ENCODE measurements at places on chromosomes 1 and 21.
A peak's percentile ranks its signal among the peaks of the same experiment; 100 is the strongest.

GRCh38 chr1:109850827-109851226 is 59.8 kb upstream of the CSF1 start:
- DNase-seq: no peak

GRCh38 chr21:36854391-36854790 is 112.1 kb downstream of the HLCS start:
- no peak for DNase-seq

DNA sequence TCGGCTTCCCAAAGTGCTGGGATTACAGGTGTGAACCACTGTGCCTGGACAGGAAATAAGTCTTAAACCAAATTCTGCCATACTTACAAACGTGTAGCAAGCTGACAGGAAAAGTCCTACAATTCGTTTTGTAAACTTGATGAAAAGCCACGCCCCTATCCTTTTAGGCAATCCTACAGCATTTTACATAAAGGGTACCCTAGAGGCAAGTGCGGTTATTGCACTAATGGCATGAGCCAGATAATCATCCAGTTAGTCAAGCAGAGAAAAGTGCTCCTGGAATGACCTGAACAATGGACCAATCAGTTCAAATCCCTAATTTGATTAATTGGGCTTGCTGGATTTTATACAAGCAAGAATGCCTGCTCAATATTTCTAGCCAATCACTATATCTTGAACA is 338.2 kb downstream of the KIF26B start:
- no peak for DNase-seq

DNA sequence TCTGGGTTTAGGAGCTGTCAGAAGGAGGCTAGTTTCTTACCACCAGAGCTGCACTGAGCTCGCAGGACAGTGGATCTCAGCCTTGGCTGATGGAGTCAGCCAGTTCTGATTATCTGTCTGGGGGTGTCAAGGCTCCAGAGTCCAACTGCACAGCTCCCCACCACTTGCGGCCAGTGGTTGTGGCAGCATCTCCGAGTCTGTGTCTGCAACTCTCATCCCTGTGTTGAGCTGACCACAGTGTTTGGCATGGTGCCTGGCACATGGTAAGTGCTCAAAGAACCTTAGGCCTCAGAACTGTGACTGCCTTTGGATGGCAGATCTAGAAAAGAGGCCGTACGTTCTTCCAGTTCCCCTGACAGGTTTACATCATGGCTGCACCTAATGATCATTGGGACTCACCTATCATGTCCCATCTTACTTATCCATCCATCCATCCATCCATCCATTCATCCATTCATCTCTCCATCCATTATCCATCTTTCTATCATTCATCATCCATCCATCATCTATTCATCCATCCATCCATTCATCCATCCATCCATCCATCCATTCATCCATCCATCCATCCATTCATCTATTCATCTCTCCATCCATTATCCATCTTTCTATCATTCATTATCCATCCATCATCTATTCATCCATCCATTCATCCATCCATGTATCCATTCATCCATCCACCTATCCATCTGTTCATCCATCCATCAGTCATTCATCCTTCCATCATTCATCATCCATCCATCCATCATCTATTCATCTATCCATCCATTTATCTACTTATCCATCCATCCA is 114.5 kb downstream of the CRYAA start:
- DNase-seq: no peak

- no peak for DNase-seq
Observed at GRCh38 chr1:42934541-42935312, 23.9 kb downstream of the SLC2A1 start.

- no peak for DNase-seq
Observed at GRCh38 chr1:28811369-28811765, 603 bp upstream of the OPRD1 start.

GRCh38 chr1:66443793-66444192 is 90.2 kb upstream of the SGIP1 start:
- no peak for DNase-seq

DNA sequence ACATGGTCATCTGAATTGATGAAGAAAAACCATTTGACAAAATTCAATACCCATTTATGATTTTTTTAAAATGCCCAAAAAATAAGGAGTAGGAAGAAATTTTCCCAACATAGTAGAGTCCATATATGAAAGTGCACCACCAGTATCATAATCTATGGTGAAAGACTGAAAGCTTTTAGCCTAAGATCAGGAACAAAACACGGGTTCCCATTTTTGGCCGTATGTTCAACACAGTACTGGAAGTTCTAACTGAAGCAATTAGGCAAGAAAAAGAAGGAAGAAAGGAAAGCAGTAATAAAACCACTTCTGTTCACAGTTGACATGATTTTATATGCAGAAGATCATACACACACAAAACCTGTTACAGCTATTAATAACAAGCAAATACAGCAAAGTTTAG is 227.8 kb upstream of the RAB4A start:
- DNase-seq: no peak

- DNase-seq: no peak
Observed at GRCh38 chr1:240927821-240928220, 315.9 kb upstream of the GREM2 start.

DNA sequence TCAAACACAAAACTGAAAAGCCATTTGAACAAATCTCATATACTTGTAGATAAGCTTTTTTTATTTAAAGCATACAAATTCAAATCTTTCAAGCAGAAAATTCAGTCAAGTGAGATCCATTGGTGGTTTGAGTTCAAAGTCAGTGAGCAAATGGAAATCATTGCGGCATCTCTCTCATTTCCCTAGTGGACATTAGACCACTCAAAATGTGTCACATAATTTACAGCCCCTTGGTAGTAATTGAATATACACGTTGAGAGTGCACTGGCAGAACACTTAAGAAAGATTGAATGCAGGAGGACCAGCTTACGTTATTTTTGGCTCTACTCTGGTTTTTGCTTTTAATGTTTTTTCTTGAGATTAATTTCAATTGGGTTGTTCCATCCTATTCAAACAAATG is 633.7 kb downstream of the USP25 start:
- no peak for DNase-seq

GRCh38 chr21:38490411-38491020 is 7.8 kb downstream of the ERG start:
- DNase-seq: no peak

DNA sequence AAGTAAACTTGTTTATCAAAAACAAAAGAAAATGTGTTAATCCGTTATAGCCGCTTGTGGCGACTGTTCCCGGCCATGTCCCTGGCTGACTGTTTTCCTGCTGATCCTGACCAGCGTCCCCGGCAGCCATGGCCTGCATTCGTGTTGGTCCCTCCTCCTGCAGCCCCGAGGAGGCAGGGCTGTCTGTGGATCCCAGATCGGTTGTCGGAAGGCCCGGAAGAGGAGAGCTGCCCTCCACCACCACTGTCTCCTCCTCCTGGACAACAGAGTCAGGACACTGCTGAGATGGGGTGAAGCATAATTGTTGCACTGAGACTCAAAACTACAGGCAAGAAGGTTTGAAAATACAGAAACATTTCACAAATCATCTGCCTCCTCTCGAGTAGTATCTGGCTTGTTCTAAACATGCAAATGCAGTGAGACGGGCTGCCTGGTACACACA is 3.6 kb upstream of the MXRA8 start:
- DNase-seq: peak; percentile 49

GRCh38 chr1:214603819-214604252 is 841 bp downstream of the CENPF start:
- no peak for DNase-seq

DNA sequence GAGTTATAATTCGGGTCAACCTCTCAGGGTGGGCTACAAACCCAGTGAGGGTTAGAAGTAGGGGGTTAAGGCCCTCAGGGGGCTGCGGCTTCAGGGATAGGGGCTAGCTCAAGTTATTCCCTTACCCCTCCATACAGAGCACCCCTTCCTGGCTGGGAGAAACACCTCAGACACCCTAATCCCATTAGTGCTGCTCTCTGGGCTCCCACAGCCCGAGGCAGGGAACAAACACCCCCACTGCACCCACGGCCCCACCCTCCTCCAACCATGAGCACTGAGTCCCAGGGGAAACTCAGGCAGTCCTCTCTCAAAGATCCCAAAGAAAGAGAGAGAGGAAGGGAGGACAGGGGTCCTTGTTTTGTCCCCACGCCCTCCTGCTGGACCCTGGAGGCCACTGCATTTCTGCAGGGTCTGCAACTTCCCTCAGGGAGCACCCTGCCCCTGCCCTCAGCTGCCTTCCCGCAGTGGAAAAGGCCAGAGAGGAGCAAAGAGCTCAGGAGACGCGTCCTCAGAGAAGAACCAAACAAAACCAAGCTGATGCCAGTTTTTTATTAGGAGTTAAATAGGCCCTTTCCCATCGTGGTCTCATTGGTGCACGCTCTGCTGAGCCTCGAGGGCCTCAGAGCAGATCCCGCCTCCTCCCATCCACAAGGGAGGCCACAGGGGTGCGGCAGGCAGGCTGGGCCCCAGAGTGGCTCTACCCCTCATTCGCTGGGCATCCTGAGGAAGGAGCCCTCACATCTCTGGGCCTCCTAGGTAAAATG is 1.4 kb upstream of the S100A4 start:
- DNase-seq: no peak

GRCh38 chr1:1578371-1578940 is 3.8 kb upstream of the SSU72 start:
- no peak for DNase-seq

GRCh38 chr1:112866151-112866550 is 89.8 kb downstream of the SLC16A1 start:
- no peak for DNase-seq

- DNase-seq: no peak
Observed at GRCh38 chr1:53393325-53393792, 65.5 kb upstream of the LRP8 start.

DNA sequence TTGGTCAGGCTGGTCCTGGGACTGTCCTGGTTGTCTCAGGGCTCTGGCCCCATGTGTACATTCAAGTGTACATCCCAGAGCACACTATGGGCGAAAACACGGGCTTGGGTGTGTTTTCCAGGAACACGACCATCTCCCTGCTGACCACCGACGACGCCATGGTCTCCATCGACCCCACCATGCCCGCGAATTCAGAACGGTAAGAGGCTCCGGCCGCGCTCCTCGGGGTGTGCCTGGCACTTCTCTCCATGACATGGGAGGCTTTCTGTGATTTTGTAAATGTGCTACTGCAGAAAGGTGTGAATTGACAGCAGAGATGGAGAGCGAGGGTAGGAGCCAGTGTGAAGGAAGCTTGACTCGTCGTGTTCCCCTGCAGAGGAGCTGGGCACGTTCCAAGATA is 34.4 kb downstream of the PDE9A start:
- DNase-seq: no peak

DNA sequence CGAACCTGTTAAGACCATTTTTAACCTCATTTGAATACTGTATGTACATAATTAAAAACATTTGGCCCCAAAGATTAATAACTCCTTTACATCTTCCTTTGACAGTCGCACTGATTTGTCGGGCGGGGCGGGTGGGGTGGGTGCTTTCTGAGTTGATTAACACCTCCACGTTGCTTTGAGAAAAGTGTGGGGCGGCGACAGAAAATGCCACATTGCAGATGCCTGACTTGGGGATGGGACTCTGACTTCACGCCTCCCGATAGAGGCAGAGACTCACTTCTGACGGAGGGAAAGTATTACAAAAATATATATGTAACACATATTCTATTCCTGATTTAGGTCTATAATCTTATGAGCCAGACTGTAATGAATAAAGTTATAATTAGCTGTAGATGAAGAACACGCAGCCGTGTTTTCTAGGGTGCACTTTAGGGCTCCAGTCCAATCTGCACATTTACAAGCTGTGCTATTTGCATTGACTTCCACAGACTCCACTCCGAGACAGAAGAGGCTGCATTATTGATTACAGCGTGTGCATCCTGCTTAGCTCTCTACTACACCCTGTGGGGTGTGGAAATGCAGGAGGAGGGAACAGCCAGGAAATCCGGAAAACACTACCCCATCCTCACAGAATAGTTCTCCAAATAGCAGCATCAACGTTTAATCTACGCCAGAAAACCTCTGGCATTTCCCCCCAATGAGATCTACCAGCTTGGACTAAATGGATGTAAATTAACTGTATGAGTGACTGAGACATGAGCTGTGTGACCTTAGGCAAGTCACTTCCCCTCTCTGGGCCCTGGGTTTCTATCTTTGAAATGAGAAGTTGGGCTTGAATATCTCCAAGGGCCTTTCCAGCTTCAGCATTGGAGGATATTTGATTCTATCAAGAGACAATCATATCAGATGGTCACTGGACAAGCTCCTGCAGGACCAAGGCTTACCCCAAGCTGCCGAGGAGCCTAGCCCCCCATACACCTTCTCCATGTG is 308.0 kb downstream of the RRAGC start:
- no peak for DNase-seq

All from brain pericyte (primary cell).